ENCODE measurements at places on chromosomes 5 and 9.

GRCh38 chr9:98873951-98874371 lies 66.5 kb downstream of the GALNT12 start:
- DNase-seq, result no peak

- no peak for DNase-seq
Observed at GRCh38 chr5:6461793-6462650, 13.4 kb downstream of the UBE2QL1 start.

- DNase-seq, result no peak
Observed at GRCh38 chr5:54013556-54014194, 296.7 kb downstream of the ARL15 start.

DNA sequence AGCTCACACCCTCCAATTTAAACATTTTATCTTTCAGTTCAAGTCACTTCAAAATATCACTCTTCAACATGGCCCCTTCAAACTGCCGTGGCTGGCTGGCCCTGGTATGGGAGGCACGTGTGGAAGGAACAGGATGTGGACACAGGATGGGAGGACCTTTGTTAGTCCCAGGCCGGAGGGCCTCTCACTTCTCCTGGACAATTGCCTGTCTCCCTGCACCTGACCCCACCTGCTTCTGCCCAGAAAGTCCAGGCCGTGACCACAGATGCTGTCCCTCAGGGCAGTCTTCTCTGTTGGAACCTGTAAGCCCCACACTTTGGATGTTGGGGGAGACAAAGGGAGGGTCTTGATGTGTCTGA lies 19.4 kb downstream of the AMBP start:
- DNase-seq, result no peak

DNA sequence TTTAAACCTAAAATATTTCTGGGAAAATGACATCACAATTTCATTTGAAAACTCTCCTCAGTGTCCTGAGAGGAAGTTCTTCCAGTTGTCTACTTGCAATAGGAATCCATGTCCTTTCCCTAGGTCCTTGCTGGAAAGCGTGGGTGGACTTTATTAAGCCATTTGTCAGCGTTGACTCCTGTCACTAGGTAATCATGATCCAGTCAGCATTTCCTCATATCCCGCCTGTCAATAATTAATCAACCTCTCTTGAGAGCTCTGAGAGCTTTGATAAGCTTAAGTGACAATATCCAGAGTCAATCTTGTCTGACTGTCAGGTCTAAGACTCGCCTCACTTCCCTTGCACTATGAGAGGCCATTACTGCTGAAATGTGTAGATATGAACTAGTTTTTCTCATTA lies 107.2 kb upstream of the SLIT3 start:
- no peak for DNase-seq

DNA sequence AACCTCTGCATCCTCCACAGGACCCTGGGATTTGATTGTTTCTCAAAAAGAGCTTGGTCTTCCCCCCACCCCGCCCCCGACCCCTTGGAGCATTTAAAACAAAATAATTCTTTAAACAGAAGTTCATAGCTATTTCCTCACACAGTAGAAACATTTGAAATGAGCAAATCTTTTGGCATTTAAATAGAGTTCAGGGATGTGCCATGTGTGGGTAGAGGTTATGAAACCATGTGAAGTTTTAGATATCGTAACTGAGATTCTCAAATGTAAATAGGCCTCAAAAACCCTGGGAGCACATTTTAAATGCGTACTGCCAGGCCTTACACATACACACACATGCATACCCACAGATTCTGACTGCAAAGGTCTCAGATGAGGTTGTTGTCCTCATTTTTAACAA lies 66.5 kb downstream of the EPB41L4B start:
- no peak for DNase-seq

- DNase-seq, result no peak
Observed at GRCh38 chr5:178797101-178797521, 62.6 kb upstream of the ZNF354B start.

DNA sequence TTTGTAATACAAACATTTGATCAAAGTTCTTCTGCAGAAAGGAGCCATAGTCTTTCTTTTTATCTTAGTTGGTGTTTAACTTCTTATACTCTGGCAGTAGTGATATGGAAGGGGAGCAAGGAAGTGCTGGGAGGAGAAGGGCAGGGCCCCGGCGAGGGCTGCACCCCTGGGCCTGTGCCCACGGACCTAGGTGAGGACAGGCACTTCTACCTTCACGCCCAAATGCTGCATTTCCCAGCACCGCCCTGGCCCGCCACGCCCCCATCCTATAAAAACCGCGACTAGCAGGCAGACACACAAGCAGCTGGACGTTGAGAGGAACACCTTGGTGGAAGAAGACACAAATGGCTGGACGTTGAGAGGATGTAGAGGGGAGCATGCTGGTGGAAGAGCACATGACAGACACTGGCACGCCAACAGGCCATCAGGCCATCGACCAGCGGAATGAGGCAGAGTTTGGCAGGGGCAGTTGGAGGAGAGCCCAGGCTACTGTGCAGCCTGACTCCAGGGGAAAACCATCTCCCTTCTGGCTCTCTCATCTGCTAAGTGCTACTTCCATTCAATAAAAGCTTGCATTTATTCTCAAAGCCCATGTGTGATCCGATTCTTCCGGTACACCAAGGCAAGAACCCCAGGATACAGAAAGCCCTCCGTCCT lies 81.5 kb upstream of the C9orf72 start:
- DNase-seq, result no peak

GRCh38 chr9:4489919-4490704 lies at the start of gene SLC1A1:
Gene SLC1A1 (plus strand): TSS chr9:4490468. CDS start chr9:4490680, 212 bp downstream.
- peak; percentile 10 for DNase-seq

DNA sequence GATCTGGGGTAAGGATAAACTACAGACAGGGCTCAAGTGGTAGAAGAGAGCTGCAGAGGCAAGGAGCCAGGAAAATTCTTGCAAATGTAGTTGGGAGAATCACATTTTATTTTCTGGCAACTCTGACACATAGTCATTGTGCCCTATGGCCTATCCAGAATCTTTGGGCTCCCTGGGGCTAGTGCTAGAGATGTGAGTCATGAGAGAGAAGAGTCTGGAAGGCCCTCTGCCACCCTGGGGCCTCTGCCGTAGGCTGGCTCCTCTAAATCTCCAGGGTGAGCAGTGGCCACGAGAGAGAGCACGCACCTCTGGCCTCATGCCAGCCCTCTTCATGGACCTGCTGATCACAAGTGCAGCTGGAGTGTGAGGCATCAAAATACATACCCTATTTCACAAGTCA lies 74.3 kb upstream of the SSBP2 start:
- no peak for DNase-seq

- no peak for DNase-seq
Observed at GRCh38 chr5:173394701-173395100, 66.5 kb upstream of the STC2 start.

DNA sequence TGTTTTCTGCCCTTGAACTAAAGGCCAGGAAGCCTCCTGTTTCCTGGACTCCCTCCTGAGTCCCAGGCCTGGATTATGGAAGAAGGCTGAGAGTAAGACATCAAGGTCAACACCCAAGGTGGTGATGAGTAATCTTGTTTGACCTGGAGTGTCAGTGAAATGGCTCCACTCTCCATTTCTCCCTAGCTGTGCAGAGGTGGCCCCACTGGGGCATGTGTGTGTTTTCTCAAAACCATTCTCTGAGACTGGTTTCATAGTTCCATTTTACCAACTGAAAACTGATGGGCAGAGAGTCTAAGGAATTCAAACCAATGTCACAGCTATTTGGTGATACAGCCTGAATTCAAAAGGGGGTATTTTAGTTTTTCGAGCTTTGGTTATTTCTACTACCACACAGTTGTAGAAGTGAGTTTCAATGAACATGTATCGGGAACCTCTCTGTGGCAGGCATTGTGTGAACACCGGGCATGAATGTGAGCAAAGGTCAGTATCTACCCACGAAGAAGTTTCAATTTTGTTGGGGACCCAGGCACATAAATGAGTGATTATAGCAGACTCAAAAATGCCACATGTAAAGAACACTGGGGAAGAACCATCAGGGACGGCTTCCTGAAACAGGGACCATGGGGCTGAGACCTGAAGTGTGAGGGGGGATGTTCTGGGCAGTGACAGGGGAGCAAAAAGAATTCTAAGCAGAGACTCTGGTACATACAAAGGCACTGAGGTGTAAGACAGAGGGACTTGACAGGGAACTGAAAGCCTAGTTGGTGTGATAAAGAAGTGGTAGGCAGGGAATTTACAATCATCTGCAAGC lies 269.6 kb upstream of the KLF4 start:
- DNase-seq, result no peak

DNA sequence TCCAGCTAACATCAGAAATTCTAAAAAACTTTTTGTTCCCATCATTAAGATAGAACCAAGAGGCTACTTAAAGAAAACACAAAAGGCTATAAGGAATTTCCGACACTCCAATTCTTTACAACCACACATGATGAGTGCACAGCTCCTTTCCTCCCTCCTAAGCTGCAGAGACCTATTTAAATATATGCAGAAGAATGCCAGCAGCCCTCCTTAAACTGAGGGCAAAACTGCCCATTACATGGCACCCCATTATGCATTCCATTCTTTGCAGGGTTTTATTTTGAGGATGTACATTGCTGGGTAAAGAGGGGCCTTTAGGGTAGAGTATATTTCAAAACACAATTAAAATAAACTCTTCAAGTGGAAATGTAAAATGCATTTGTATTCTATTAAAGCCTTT lies 502.9 kb downstream of the RASEF start:
- DNase-seq, result no peak

DNA sequence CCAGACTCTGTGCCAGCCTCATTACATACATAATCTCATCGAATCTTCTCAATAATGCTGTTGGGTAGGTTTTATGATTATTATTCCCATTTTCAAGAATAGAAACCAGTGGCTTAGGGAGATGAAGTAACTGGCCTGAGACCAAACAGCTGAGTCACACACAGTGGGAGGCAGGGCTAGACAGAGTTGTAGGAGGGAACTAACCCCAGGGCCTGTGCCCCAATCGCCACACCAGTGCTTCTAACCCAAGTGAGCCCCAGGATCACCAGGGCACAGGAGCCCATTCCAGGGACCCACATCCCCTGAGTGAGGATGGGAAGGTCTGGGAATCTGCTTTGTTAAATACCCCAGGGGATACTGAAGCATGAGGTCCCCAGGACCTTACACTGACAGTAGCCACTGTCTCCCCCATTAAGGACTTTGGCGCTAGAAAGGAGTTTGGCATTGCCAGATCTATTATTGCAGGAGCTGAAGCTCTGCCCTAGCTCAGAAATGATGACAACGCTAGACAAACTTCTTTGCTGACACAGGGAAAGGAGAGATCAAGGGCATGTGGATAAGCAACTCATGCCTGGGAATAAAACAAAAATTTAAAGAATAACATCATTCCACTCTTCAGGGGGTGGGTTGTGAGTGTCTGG lies 63.8 kb upstream of the PPARGC1B start:
- no peak for DNase-seq

- DNase-seq, result no peak
Observed at GRCh38 chr5:84045964-84046363, 325.3 kb upstream of the HAPLN1 start.

- no peak for DNase-seq
Observed at GRCh38 chr9:15101095-15101494, 190.9 kb upstream of the FREM1 start.

DNA sequence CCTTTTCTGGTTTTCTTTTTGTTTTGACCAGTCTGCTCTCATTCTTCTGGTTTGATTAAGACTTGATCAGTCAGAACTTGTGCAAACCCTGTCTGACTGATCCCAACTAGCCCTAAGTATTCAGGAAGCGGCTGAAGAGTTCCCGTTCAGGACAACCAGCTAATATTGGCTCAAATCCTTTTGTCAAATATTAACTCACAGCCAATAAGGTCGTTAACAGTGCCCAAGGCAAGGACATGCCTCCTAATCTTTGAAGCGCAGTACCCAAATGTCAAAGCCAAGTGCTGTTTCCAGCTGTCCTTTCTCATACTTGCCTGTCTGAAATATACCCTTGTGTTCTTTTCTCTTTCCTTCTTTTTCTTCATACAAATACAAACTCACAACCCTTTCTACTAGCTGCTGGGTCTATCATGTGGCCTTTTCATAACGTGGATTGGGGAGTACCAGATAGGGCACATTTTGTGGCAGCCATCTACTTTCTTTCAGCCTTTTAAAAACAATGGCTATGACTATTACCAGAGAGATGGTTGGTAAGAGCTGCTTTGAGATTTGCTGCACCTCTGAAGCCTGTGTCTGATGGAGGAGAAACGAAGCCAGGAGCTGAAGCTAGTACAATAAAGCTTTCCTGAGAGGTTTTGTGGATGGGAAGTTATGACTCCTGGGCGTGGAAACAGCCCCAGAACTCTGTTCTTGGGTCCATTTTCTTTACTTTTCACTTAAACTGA lies 266.4 kb upstream of the ZNF608 start:
- no peak for DNase-seq

DNA sequence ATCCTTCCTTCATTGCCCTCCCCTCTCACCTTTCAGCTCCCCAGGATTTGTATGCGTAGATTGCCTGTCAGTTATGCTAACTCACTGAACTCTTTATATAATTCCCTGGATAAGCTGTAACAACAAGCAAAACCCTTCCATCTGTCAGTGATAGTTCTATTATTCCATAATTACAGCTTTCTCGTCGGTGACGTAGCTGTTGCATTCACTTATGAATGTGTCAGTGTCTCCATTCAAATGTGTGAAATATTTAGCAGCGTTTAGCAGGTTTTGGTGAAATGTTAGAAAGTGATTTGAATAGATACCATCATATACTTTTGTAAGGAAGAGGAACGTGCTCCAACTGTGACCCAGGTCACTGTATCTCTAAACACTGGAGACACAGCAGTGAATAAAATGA lies 45.2 kb downstream of the PIP5K1B start:
- no peak for DNase-seq

DNA sequence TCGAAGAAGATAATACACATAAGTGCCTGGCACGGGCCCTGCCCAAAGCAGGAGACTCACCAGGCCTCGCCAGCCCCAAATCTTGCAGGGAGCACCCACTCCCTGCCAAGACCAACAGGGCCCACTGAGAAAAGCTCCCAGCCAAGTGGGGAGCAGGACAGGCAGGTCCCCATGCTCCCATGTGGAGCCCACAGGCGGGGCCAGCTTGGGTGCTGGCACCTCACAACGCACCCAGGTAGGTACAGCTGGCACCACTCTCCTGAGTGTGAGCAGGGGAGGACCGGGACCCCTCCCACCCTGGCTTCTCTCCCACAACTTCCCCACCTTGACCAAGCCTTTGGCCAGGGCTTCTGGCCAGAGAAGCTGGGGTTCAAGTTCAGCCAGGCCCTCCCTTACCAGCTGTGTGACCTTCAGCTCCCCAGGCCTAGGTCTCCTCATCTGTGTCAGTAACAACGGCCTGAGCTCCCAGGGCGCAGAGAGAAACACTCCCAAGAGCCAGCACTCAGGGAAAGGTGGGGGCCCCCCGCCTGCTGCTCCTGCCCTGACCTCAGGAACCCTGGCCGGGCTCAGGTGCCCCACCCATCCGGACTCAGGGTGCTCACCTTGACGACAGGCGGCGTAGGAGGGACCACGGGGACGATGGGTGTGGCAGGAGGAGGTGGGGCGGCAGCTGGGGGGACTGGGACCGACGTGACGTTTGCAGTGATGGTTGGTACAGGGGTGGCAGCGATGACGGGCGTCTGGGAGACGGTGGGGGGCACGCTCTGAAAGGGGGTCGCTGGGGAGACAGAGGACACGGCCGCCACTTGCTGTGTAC lies 17.8 kb downstream of the BRD3 start:
- no peak for DNase-seq

- no peak for DNase-seq
Observed at GRCh38 chr5:167244583-167244982, 1046.9 kb upstream of the WWC1 start.
